ENCODE measurements at places on chromosomes 1 and 21.
A peak's percentile ranks its signal among the peaks of the same experiment; 100 is the strongest.

DNA sequence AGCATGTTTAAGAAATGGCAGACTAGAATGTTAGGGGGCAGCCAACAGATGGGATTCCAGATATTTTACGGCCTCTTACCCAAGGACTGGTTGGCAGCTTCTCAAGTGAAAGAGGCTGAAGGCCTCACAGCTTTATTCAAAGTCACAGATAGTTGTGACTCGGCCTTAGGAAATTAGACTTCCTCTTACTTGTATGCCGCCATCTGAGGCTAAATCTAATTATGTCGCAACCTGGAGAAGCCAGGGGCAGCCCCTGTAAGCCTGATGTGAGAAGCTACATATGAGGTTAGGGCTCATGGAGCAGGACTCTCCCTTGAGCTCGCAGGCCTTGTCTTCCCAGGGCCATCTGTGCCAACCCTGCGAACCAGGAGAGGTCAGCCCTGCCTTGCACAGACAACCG, 352.5 kb downstream of the HHAT start:
- DNase-seq, result peak; percentile 19

- DNase-seq, result no peak
These were observed 48.5 kb downstream of the GNG4 start for GRCh38 chr1:235601104-235601503.

- no peak for DNase-seq
These were observed 502.3 kb downstream of the KCNT2 start for GRCh38 chr1:196105901-196106300.

DNA sequence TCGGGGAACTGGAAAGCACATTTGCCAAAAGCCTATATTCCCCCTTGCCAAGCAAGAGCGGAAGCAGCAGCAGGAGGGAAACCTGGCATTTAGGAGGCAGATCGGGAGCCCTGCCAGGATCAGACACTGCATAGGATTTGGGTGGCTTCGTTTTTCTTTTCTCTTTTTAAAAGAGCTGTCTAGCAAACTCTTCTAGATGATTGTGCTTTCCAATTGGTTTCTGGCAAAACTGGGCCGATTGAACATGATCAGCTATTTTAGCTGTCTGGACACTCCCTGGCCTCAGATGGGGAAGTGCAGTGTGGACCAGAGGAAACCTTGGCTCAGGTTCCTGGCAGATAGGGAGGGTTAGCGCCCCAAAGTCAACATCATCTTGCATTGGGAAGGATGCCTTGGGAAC, 414.0 kb upstream of the KAZN start:
- DNase-seq, result no peak

DNA sequence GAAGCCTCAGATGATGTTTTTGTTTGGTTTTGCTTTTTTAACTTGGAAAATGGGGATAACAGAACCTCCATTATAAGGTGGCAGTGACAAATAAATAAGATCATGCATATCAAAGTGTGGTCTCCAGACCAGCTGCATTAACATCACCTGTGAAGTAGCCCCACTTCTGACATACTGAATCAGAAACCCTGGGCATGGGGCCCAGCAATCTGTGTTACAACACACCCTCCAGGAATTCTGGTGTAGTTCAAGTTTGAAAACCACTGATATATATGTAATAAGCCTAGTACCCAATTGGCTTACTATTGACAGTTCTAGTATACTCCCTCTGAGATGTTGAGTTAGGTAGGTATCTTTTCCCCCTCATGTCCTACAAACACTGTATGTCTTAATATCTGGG, 24.1 kb upstream of the RNF19B start:
- DNase-seq, result no peak

- no peak for DNase-seq
These were observed 68.6 kb downstream of the NTMT2 start for GRCh38 chr1:170214117-170215032.

- DNase-seq, result no peak
These were observed 25.1 kb upstream of the HUNK start for GRCh38 chr21:31847761-31848160.

Measured in activated CD8-positive, alpha-beta memory T cell treated with anti-CD3 and anti-CD28 coated beads for 24 hours (primary cell).